Activated CD8-positive, alpha-beta memory T cell treated with anti-CD3 and anti-CD28 coated beads for 24 hours (primary cell): ENCODE measurements at places on chromosomes 6 and 20.

DNA sequence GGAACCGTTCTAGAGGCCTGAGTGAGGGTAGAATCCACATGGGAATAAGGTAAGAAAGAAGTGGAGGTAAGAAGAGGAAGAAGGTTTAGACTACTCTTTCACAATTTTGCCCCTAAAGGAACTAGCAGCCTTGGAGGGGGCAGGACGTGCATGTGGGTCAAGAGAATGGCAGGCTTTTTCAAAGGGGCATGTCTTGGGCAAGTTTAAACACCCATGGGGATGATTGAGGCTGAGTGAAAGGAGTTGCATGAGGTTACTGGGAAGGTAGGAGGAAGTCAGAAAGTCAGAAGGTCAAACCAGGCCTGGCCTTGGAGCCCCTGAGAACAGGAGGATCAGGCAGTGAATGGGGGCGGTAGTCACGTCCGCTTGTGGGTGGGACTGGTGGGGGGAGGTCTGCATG, 10.2 kb downstream of the ADA start:
- DNase-seq = no peak

GRCh38 chr6:53737746-53738145, 57.1 kb upstream of the LRRC1 start:
- no peak for DNase-seq

DNA sequence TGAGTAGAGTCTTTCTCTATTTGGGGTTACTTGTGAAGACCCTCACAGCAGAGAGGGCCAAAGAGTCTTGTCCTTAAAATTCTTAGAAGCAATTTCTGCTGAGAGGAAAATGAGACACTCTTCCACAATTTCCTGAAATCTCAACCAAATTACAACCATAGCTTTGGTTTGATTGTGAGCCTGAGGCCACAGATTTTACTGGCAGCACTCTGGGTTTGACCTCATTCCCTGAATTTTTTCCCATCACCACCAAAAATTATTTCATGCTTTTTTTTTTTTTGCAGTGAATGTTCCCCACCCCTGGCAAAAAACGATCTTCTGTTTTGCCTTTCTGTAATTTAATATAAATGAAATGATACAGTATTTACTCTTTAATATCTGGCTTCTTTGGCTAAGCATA, 125.5 kb downstream of the THEMIS start:
- DNase-seq = no peak

- no peak for DNase-seq
Observed at GRCh38 chr20:45993197-45993951, 15.3 kb upstream of the MMP9 start.

DNA sequence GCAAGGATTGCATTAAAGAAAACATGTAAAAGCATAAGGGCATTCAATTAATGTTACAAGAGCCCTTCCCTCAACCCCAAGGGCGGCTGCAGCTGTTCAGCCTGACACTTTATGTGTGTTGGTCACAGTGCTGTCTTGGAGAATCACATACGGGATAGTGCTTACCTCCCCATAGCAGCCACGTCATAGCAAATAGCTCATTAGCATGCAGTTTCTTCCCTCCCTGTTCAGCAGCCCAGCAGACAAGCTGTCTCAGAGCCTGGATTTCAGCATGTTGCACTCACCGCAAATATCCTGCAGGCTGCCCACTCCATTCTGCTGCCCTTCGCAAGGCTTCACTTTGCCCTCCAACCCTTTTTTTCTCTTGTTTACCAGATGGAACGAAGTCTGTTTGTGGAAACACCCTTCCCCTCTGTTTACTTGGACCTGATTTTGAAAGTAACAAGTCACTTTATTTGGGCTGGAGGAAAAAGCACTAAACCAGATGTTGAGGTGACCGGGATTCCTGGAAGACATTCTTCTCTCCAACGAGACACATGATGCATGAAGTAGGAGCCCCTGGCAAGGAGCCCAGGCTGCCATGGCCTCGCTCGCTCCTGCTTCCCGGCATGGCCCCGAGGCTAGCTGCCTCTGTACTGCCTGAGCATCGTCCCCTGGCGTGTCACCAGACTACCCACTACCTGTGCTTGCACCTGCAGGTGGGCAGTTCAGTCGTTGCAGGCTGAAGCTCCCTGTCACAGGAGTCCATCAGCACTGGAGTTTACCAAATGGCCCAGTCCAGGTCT, 151.6 kb upstream of the GMDS start:
- no peak for DNase-seq

- no peak for DNase-seq
Observed at GRCh38 chr6:41618598-41618997, 19.7 kb upstream of the MDFI start.

- DNase-seq = no peak
Observed at GRCh38 chr6:165987483-165988301, 180.0 kb downstream of the TBXT start.

GRCh38 chr20:8740265-8740664, 328.6 kb upstream of the PLCB4 start:
- no peak for DNase-seq

DNA sequence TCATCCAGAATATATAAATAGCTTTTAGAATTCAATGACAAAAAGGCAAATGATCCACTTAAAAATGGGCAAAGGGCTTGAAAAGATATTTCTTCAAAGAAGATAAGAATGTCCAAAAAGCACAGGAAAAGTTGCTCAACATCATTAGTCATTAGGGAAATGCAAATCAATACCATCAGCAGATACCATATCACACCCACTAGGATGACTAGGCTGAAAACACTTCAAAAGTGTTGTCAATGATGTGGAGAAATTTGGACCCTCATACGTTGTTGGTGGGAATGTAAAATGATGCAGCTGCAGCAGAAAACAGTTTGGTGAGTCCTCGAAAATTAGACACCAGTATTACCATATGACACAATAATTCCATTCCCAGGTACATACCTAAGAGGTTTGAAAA, 303.6 kb upstream of the SLC35B3 start:
- DNase-seq = no peak

GRCh38 chr20:43198607-43199006, 8.9 kb upstream of the PTPRT start:
- no peak for DNase-seq

GRCh38 chr20:63547725-63548480, at the start of gene SRMS:
SRMS (minus strand) TSS chr20:63547749; CDS start chr20:63547463, 286 bp downstream.
- no peak for DNase-seq
